T-helper 17 cell (primary cell): ENCODE measurements at places on chromosomes 12 and 14.
A peak's percentile ranks its signal among the peaks of the same experiment; 100 is the strongest.

DNA sequence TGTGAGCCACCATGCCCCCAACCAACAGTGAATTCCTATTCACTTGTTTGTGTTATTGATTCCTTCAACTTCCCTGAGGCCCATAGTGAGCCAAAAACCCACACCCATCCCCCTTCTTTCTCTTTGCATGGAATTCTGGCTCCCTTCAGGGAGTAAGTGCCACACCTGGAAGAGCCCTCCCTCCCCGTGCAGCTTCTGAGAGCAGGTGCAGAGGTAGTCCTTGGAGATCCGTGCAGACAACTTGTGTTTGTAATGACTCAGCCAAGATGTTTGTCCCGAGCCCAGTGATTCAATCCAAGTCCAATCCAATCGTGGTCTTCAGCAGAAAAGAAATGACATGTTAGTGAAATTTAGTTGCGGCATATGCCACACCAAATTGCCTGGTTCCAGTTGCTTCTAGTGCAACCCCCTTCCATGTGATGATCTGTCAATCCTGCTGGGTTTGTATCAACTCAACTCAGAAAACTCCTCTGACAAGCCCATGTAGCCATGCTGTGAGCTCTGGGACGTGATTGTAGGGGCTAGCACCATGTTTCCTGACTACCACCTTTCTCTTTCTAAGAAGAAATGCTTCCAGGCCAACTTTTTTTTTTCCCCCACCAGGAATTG, 27.5 kb downstream of the GPRC5A start:
- H3K27ac ChIP-seq, result no peak overlapping the region
- no peak overlapping the region for H3K4me3 ChIP-seq
- no peaks in the 10 kb centered on the region for H3K36me3 ChIP-seq
- peaks cover 6% of the 10 kb centered on the region for H3K4me1 ChIP-seq
- peaks cover 31% of the 10 kb centered on the region for H3K27me3 ChIP-seq
- DNase-seq, result no peak

DNA sequence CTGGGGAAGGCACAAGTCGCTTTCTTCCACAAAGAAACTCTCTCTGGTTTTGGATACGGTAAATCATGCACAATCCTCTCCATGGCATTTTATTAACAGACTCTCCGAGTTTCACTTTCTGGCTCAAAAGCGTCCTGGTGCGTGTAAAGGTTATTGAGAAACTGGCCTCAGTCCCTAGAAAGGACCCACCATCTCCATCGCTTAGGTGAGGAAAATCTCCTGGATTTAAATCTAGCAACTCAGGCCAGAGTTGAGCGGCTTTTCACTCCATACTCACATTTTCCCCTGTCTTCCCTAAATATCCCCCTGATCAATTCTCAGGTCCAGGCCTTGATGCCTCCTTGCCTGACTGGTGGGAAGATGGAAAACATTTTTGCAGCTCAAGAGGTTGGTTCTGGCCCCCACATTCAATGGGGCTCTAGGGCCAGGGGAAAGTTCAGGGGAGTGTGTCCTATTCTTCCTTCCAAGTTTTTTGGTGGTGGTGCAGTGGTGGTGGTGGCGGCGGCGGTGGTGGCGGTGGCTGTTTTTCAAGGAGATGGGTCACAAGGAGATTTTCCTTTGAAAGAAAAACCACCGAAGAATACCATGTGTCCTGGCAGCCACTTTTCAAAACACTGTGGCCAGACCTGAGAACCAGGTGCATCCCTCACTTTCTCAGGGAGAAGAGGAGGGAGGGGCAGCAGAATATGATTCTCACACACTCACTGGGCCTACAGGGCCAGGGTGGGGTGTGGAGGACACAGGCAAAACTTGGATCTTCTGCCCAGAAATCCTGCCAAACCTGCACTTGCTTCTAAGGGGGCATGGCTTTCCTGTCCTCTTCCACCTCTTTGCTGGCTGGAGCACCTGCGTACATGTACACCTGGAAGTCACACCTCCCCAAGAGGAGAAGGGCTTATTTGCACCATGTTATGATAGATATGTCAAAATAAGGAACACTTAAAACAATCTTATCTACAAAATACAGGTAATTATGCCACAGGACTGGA, 46.7 kb upstream of the PNMA1 start:
- peak overlapping the region; percentile 91 for H3K4me3 ChIP-seq
- DNase-seq, result no peak
- H3K27ac ChIP-seq, result peak overlapping the region; percentile 97
- peaks cover 3% of the 10 kb centered on the region for H3K36me3 ChIP-seq
- H3K27me3 ChIP-seq, result no peaks in the 10 kb centered on the region
- peaks cover 63% of the 10 kb centered on the region for H3K4me1 ChIP-seq

GRCh38 chr12:117149431-117149830, 40.8 kb downstream of the FBXO21 start:
- peak overlapping the region; percentile 77 for H3K27ac ChIP-seq
- H3K27me3 ChIP-seq, result no peaks in the 10 kb centered on the region
- no peak overlapping the region for H3K4me3 ChIP-seq
- H3K4me1 ChIP-seq, result peaks cover 22% of the 10 kb centered on the region
- H3K36me3 ChIP-seq, result peaks cover 16% of the 10 kb centered on the region

GRCh38 chr12:117494833-117495655, 133.6 kb upstream of the NOS1 start:
- no peaks in the 10 kb centered on the region for H3K27me3 ChIP-seq
- DNase-seq, result no peak
- H3K4me3 ChIP-seq, result no peak overlapping the region
- no peaks in the 10 kb centered on the region for H3K4me1 ChIP-seq
- H3K36me3 ChIP-seq, result no peaks in the 10 kb centered on the region

- H3K4me1 ChIP-seq, result peaks cover 9% of the 10 kb centered on the region
- H3K36me3 ChIP-seq, result peaks cover 2% of the 10 kb centered on the region
- H3K27me3 ChIP-seq, result peaks cover 6% of the 10 kb centered on the region
- H3K27ac ChIP-seq, result no peak overlapping the region
These were observed 34.8 kb downstream of the IRF2BPL start for GRCh38 chr14:76993752-76994151.

- peak overlapping the region; percentile 70 for H3K27ac ChIP-seq
- H3K36me3 ChIP-seq, result no peaks in the 10 kb centered on the region
- H3K4me3 ChIP-seq, result peak overlapping the region; percentile 7
- H3K27me3 ChIP-seq, result no peaks in the 10 kb centered on the region
- H3K4me1 ChIP-seq, result peaks cover 9% of the 10 kb centered on the region
These were observed 32.9 kb downstream of the RIN3 start for GRCh38 chr14:92546347-92547053.

DNA sequence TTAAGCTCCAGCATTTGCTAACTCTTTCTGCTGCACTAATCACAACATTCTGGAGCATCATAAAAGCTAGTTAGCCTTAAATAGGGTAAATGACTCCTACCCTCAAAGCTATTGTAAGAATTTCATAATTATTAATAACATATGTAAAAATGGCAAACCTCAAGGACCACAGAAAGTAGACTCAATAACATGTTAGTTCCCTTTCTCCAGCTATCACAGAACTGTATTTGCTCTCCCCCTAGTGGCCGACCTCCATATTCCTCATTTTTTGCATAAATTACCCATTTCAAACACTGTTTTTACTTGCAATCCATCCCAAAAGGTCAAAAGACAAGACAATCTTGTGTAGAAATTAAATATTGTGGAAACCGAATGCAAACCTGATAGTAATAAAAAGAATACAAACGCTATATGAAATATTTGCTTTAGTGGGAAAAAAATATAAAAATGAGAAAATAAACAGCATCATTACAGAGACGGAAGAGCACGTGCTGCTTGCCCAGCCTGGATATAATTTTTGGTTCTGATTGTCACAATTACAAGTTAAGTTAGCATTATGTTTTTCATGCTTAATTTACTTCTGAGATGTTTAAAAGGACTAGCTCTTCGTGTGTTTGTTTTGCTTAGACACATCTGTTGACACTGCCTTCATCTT, 97.9 kb downstream of the RERGL start:
- H3K36me3 ChIP-seq, result no peaks in the 10 kb centered on the region
- H3K4me3 ChIP-seq, result no peak overlapping the region
- H3K4me1 ChIP-seq, result no peaks in the 10 kb centered on the region

GRCh38 chr14:102015045-102015685, 50.8 kb downstream of the DYNC1H1 start:
- no peak overlapping the region for H3K27ac ChIP-seq
- no peaks in the 10 kb centered on the region for H3K27me3 ChIP-seq
- H3K4me1 ChIP-seq, result no peaks in the 10 kb centered on the region
- DNase-seq, result no peak

DNA sequence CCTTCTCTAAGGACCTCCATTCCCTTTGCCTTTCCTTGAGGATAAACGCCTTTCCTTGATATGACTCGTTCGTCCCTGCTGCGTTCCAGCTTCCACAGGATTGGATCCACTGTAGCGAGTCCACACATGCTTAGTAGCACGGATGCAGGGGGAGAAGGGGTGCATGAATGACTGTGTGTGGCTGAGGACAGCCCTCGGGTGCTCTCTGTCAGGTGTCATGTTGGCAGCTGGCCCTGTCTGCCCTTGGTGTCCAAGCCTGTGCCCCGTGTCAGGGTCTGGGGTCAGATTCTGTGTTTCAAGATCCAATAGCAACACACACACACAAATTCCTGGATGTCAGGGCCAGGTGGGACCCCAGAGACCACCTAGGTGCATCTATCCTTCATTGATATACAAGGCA, 17.5 kb upstream of the KRT80 start:
- peaks cover 10% of the 10 kb centered on the region for H3K4me1 ChIP-seq
- H3K27ac ChIP-seq, result peak overlapping the region; percentile 47
- no peaks in the 10 kb centered on the region for H3K36me3 ChIP-seq
- no peak for DNase-seq

DNA sequence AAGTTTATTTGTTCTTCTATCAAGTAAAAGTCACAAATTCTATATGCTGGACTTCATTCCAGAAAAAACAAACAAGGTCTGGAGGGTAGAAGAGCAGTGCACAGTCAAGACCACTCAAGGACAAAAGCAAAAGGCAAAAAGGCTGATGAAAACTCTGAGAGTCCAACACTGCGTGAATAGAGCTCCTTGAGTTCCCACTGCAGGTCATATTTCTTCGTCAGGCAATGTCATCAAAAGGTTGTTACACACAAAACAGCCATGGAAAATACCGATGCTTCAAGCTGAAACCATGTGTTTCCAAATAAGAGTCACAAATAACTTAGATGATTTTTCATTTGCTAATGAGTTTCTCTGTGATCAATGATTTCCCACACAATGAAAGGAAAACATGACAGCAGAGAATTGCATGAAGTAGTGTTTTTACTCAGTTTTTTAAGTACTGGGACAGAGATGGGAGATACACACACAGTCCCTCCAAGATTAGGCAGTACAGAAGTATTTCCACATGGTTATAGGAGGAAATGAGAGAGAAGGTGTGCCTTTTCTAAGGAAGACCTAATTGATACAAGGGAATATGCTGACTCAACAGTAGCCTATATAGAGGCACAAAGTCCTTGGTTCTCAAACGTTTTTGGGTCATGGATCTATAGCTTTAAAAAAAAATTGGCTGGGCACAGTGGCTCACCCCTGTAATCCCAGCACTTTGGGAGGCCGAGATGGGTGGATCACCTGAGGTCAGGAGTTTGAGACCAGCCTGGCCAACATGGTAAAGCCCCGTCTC, 177.7 kb downstream of the MED13L start:
- no peak overlapping the region for H3K27ac ChIP-seq
- peaks cover 25% of the 10 kb centered on the region for H3K4me1 ChIP-seq
- DNase-seq, result no peak
- H3K27me3 ChIP-seq, result no peaks in the 10 kb centered on the region
- H3K4me3 ChIP-seq, result no peak overlapping the region

DNA sequence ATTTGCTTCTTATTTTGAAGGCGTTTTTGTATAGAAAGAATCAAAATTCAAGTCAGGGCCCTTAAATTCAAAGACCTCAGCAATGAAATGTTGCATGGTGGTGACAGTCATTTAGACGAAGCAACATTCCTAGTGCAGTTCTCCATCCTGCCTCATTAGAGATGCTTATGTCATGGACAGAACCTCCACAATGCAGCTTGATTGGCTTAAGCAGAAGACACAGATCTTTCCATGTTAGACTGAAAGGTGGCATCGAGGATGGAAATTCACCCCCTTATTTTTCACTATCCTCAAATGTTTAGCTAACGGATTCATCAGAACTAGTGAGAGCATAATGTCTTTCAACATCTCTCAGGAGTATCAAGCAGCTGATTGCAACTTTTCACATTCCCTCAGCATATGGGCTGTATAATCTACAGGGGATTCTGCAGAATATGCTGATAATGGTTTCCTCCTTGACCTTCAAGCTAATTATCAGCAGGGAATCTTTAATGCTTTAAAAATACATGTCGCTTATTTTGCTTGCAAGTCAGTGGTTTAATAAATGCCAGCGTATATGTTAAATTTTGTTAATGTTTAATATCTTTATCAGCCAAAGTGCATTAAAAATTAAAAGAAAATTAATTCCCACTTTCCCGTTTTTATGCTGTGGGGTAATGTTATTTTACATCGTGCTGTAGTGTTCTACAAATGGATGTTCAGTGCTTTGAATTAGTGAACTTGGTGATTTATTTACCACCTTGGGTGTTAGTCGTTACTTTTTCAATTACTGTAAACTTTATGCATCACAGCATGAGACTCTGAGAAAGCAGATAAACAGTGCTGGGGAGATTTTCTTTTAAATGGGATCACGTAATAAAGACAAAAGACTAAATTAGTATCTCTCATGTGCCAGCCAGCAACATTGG, 12.8 kb upstream of the NRDE2 start:
- H3K4me3 ChIP-seq, result no peak overlapping the region
- peaks cover 6% of the 10 kb centered on the region for H3K4me1 ChIP-seq
- no peak for DNase-seq
- H3K27ac ChIP-seq, result no peak overlapping the region
- peaks cover 5% of the 10 kb centered on the region for H3K27me3 ChIP-seq

GRCh38 chr14:42710071-42710470, 1103.4 kb downstream of the LRFN5 start:
- H3K36me3 ChIP-seq, result no peaks in the 10 kb centered on the region
- no peak overlapping the region for H3K27ac ChIP-seq
- H3K27me3 ChIP-seq, result no peaks in the 10 kb centered on the region

DNA sequence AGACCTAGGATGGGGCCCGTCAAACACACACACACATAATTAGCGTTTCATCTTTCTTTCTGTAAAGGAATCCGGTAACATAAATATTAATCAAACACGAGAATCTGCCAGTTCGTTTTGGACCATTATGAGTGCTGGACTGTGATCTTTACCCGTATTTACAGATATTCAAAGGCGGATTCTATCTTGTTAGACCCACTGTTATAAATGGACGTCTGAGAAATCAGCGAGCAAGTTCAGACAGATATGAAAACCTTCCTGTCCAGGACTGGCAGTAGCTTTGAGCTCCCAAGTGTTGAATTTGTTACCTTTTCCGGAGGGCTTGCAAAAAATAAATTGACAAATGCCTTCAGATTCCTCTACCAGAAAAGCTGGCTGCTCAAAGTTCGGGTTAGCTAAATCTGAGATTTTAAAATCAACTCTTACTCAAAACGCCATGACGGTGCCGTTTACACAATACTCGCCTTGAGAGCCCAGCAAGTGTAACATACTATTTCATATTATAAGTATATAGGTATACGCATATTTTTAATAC, 27.6 kb downstream of the BCL11B start:
- H3K27ac ChIP-seq, result peak overlapping the region; percentile 100
- peaks cover 10% of the 10 kb centered on the region for H3K36me3 ChIP-seq
- no peaks in the 10 kb centered on the region for H3K27me3 ChIP-seq
- H3K4me3 ChIP-seq, result peak overlapping the region; percentile 96
